ENCODE measurements at places on chromosomes 2 and 18.

DNA sequence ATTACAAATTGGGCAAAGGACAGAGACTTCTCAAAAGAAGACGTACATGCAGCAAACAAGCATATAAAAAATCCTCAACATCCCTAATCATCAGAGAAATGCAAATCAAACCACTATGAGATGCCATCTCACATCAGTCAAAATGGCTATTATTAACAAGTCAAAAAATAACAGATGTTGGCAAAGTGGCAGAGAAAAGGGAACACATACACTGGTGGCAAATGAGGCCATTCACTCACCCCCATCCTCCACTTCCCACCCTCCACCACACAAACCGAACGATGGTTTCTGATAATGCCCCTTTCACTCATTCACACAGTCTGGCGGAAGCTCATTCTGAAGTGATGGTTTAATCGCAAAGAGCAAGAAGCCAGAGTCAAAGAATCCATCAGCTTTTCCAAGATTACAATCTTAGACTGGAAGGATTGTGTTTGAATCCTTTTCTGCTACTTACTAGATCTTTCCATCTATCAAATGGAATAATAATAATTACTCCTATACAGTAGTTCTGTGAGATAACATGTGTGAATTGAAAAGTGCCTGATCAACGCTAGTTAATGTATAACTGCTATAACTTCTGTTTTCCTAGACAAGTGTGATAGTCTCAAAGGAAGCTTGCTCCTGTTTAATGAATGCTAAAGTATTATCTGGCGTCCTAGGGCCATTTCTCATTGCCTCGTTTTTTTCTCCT, 16.9 kb upstream of the CD28 start:
- no peak for DNase-seq

- DNase-seq: no peak
Observed at GRCh38 chr2:152034257-152034801, 64.5 kb downstream of the CACNB4 start.

DNA sequence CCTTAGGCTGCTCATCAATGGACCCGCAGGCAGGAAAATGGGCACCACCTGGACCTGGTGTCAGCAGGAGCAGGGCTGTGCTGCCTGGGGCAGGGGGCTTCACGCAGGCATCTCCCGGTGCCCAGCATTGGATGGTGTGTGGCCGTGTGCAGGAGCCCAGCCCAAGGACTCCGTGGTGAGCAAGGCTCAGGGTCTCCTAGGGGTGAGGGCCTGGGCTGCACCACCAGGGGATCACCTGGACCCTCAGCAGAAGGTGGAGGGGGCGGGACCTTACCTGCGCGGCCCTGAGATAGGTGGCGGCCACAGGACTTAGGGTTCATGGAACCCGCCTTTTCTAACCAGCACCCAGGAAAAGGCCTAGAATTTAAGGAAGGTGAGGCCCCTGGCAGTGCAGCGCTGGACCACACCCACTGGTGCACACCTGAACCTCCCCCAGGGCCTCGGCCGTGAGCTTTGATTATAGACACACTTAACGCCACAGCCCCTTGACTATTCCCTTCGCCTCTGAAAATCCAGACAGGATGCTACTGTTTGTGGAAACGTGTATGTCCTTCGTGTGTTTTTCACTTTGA, 89.0 kb downstream of the TMEM18 start:
- DNase-seq: no peak

DNA sequence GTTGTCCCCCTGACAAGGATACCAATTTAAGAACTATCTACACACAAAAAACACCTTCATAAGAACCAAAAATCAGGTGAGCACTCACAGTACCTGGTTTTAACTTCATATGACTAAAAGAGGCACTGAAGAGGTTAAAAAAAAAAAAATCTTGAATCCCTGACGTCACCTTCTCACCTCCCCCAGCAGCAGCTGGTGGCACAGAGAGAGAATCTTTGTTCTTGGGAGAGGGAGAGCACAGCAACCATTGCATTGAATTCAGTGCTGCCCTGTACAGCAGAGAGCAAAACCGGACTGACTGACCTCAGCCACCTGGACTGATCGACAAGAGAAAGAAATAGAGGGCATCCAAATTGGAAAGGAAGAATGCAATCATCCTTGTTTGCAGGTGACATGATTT, 566.0 kb downstream of the TMX3 start:
- no peak for DNase-seq

- no peak for DNase-seq
Observed at GRCh38 chr18:28013066-28013465, 163.9 kb downstream of the CDH2 start.

DNA sequence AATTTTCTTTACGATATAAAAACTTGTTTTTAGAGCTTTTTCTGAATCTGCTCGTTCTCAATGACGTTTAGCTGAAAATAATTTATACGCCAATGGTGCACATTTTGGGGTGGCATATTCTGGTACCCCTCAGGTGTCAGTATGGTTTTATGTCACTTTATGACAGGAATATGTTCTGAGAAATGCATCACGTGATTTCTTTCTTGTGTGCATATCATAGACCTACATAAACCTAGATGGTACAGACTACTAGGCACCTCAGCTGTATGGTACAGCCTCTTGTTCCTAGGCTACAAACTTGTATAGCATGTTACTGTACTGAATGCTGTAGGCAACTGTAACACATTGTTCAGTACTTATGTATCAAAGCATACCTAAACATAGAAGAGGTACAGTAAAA, 68.2 kb downstream of the TMEM17 start:
- DNase-seq: no peak

DNA sequence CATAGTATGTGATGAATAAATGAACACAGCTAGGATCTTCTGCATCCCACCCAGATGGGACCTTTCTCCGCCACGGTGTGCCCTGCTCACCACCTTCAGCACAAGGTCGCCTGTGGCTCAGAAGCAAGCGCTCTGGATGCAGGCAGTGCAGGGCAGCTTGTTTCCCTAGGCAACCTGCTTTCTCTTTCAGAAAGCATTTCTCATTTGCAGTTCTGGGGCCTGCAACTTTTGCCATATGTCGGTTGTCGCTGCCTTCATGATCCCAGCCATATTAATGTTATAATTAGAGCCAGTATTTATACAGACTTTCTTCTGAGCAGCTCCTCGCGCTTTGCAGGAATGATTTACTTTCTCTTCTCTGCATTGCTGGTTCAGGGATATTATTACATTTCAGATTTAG, 692.8 kb downstream of the RNF144A start:
- DNase-seq: no peak

DNA sequence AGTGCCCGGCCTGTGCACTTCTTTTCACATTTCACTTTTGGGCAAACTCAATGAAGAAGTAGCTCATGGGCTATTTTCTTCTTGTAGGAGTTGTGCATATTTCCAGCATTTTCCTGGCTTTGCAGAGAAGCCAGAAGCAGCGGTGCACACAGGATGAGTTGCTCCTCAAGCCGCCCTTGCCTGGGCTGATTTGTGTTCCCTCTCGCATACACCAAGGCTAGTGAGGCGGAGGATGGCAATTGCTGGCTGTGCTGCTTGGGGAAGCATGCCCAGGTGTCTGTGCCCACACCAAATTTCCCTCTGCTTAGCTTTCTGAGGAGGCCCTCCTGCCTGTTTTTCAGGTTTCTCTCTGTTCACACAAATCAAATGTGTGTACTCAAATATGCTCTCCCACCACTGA, 85.4 kb upstream of the TMEM200C start:
- DNase-seq: no peak

DNA sequence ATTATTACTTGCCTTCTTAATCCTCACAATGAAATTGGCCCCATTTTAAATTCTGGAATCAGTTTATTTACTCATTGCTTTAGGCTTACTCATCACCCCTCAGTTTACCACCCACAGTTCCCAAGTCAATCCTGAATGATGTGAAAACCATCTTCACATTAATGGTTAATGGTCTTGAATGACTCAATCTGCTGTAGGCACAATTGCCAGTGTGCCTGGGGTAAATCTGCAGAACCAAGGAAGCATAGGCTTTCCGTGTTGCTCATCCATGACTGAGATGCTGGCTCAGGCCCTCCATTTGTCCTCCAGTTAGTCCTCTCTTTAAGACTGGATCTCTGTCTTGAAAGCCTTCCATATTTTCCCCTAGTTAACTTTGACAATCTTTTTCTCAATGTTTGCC, 164.5 kb downstream of the PMAIP1 start:
- no peak for DNase-seq

DNA sequence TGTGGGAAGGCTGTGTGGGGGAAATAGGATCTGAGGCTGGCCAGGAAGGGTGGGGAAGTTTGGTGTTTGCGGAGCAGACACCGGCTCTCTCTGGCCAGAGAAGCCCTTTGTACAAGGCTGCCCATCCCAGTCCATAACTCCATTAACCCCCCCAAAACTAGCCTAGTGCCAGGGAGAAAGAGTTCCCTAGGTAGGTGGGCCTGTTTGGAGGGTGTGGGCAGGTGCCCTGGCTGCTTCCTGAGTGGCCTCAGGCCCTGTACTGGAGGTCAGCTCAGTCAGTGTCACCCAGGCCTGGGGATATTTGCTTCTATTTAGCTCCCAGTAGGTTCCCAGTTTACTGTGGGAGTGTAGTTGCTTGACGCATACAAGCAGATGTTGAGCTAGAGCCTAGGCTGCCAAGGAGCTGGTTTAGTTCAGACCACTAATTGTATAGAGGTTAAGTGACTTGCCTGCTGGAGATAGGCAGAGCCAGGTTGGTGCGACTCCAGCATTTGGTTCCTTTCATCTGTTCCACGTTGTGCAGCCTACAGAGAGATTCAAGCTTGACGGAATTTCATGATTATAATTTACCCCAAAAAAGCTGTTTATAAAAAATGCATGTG, 2.9 kb upstream of the GREB1 start:
- DNase-seq: no peak

- DNase-seq: no peak
Observed at GRCh38 chr2:130720036-130720435, 8.8 kb upstream of the GPR148 start.

DNA sequence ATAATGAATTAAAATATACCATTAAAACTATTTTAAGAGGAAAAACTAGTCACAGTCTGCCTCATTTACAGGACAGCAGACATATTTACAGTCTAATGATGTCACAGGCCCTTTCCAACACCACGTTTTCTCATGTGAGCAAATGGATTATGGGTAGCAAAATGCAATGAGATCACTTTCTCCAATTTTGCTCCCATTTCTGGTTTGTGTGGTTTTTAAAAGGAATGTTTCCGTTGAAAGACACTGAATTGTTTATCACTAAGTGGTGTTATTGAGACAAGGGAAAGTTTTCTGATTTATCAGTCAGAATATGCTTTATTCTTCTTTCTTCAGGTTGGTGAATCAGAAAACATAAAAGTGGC, 11.4 kb upstream of the NR4A2 start:
- DNase-seq: no peak

Measured in stimulated activated CD8-positive, alpha-beta memory T cell treated with anti-CD3 and anti-CD28 coated beads, Interleukin-2, amount 100 ng/mL, for 1 hour (primary cell).